CD14-positive monocyte (primary cell): ENCODE measurements at places on chromosomes 3 and 15.

- no peaks in the 10 kb centered on the region for H3K4me1 ChIP-seq
- DNase-seq: no peak
- no peaks in the 10 kb centered on the region for H3K27me3 ChIP-seq
- H3K27ac ChIP-seq: no peak overlapping the region
Measured at GRCh38 chr15:89642106-89642505, 13.2 kb downstream of the KIF7 start.

GRCh38 chr3:44762170-44762677 is 630 bp downstream of the KIF15 start:
- H3K36me3 ChIP-seq: peaks cover 38% of the 10 kb centered on the region
- DNase-seq: no peak
- H3K27ac ChIP-seq: no peak overlapping the region
- no peaks in the 10 kb centered on the region for H3K27me3 ChIP-seq

GRCh38 chr3:96814651-96815567 is 515 bp downstream of the EPHA6 start:
- no peak overlapping the region for H3K4me3 ChIP-seq
- no peak for DNase-seq
- H3K36me3 ChIP-seq: no peaks in the 10 kb centered on the region
- H3K4me1 ChIP-seq: peaks cover 4% of the 10 kb centered on the region
- H3K27me3 ChIP-seq: peaks cover 28% of the 10 kb centered on the region

DNA sequence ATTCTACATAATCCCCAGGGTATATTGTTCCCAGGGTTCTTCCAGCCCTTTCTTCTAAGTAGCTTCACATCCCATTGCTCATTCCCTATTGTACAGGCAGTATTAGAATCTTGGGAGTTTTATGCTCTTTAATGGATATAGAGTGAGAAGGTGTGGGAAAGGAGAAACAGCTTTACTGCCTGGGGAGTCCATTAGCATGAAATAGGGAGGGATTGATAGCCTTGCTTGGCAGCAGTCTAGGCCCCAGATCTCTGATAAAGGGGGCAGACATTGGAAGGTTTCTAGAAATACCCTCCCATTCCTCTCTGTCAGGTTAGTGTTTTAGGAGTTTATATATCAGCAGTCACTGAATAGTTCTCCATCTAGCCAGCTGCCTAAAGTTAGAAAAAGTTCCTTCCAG is 334.3 kb downstream of the UNC13C start:
- H3K36me3 ChIP-seq: no peaks in the 10 kb centered on the region
- no peaks in the 10 kb centered on the region for H3K4me1 ChIP-seq
- H3K27me3 ChIP-seq: no peaks in the 10 kb centered on the region
- H3K27ac ChIP-seq: no peak overlapping the region

DNA sequence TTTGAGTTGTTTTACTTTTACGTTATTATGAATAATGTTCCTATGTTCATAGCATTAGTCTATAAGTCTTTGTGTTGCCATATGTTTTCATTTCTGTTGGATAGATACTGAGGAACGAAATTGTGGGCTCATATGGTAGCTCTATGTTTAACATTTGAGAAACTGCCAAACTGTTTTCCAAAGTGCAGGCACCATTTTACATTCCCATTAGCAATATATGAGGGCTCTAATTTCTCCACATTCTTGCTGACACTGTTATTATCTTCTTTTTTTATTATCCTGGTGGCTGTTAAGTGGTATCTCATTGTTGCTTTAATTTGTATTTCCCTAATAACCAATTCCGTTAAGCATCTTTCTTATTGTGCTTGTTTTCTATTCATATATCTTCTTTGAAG is 1.8 kb upstream of the PIK3R4 start:
- H3K4me3 ChIP-seq: peak overlapping the region; percentile 86
- no peaks in the 10 kb centered on the region for H3K27me3 ChIP-seq
- peaks cover 14% of the 10 kb centered on the region for H3K4me1 ChIP-seq
- H3K36me3 ChIP-seq: no peaks in the 10 kb centered on the region
- DNase-seq: no peak

GRCh38 chr15:39242345-39242744 is 338.5 kb upstream of the THBS1 start:
- H3K27me3 ChIP-seq: no peaks in the 10 kb centered on the region
- no peak for DNase-seq
- H3K4me1 ChIP-seq: no peaks in the 10 kb centered on the region
- H3K36me3 ChIP-seq: no peaks in the 10 kb centered on the region
- no peak overlapping the region for H3K4me3 ChIP-seq

DNA sequence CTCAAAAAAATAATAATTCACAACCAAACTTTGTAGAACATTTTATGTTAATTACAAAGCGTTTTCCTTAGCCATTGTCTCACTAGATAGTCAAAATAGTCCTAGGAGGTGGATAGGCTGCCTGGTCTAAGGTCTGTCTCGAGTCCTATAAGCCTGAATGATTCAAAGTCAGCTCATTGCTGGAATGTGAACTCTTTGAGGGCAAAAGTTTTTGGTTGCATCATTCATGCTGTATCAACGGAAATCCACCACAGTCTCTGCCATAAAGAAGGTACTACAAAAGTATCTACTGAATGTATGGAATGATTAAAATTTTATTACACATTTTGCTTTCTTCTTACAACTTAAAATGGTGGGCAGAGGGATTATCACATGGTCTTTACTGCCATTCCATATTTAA is 387.3 kb upstream of the RARB start:
- no peak for DNase-seq
- H3K36me3 ChIP-seq: no peaks in the 10 kb centered on the region
- H3K4me3 ChIP-seq: no peak overlapping the region
- no peak overlapping the region for H3K27ac ChIP-seq
- H3K27me3 ChIP-seq: no peaks in the 10 kb centered on the region

DNA sequence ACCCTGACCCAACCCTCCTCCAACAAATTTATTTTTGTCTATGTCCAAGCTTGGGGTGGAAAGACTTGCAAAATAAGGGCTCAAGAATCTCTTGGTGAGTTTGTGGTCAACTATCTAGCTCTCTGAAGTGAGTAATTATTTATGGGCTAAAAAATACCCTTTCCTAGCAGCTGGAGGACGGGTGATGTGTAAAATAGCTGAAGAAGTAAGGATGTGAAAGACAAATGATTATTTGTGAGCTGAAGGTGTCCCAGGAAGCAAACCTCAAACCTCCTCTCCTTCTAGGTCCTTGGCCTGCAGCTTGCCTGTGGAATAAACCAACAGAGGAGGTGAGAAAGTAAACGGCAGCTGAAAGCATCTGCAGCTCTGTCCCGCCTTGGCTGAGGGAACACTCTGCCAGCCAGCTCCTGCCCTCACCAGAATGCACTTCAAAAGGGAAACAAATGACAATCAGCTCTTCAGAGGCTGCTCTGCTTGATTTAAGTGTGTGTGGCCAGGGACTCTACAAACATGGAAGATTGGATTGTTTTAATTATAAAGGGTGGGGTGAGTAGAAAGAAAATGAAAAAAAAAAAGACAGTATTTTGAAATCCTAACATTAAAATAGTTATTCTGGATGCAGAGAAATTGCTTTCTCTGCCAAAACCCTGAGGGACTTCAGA is 60.3 kb downstream of the TM4SF4 start:
- H3K27me3 ChIP-seq: peaks cover 4% of the 10 kb centered on the region
- no peak for DNase-seq
- H3K4me3 ChIP-seq: no peak overlapping the region
- peaks cover 6% of the 10 kb centered on the region for H3K4me1 ChIP-seq

DNA sequence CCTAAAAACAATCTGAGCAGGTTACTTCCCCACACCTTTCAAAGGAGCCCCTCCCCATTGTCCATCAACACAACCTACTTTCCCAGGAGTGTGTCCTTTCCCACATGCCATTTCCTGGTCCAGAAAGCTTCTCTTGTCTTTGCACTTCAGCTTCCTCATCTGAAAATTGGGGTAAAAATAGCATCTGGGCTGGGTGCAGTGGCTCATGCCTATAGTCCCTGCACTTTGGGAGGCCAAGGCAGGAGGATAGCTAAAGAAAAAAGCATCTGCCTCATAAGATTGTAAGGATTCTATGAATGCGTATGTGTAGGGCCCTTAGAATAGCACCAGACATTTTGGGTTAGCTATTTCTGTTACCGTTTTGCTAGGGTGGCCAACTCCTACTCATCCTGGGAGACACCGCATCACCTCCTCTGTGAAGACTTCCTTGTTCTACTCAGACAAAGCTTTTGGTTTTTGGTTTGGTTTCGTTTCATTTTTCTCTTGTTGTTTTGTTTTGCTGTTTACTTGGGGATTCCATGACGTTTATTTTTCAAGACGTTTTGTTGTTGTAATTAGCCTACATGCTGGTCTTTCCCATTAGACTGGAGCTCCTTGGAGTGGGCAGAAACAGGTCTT is 224.4 kb upstream of the TLE3 start:
- no peak overlapping the region for H3K27ac ChIP-seq
- H3K27me3 ChIP-seq: no peaks in the 10 kb centered on the region
- peaks cover 46% of the 10 kb centered on the region for H3K4me1 ChIP-seq
- no peak overlapping the region for H3K4me3 ChIP-seq

GRCh38 chr3:157311633-157312375 is 124.8 kb upstream of the PTX3 start:
- H3K27ac ChIP-seq: no peak overlapping the region
- no peak for DNase-seq
- H3K4me1 ChIP-seq: no peaks in the 10 kb centered on the region
- no peaks in the 10 kb centered on the region for H3K36me3 ChIP-seq

GRCh38 chr3:9918261-9919038 is 1.6 kb downstream of the IL17RC start:
- no peaks in the 10 kb centered on the region for H3K36me3 ChIP-seq
- no peak overlapping the region for H3K27ac ChIP-seq
- no peaks in the 10 kb centered on the region for H3K27me3 ChIP-seq
- peaks cover 25% of the 10 kb centered on the region for H3K4me1 ChIP-seq

DNA sequence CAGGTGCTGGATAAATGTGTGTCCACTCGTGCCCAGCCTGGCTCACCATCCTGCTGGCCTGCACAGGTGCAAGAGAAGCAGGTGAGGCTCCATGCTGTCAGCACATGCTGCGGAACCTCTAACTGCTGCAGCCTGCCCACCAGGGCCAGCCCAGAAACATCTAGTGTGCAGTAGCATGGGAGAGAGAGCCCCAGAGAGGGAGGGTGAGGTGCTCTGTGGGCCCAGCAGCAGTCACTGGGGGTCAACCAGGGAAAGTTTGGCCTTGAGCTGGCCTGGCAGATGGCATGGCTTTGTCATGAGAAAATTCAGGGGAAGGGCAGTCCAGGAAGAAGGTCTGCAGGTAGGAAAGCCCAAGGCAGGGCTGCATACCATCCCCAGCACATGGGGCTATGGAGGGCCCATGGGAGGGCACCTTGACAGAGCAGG is 18.2 kb upstream of the PRR23E start:
- H3K4me1 ChIP-seq: no peaks in the 10 kb centered on the region
- no peak overlapping the region for H3K4me3 ChIP-seq
- H3K36me3 ChIP-seq: no peaks in the 10 kb centered on the region
- H3K27me3 ChIP-seq: no peaks in the 10 kb centered on the region

DNA sequence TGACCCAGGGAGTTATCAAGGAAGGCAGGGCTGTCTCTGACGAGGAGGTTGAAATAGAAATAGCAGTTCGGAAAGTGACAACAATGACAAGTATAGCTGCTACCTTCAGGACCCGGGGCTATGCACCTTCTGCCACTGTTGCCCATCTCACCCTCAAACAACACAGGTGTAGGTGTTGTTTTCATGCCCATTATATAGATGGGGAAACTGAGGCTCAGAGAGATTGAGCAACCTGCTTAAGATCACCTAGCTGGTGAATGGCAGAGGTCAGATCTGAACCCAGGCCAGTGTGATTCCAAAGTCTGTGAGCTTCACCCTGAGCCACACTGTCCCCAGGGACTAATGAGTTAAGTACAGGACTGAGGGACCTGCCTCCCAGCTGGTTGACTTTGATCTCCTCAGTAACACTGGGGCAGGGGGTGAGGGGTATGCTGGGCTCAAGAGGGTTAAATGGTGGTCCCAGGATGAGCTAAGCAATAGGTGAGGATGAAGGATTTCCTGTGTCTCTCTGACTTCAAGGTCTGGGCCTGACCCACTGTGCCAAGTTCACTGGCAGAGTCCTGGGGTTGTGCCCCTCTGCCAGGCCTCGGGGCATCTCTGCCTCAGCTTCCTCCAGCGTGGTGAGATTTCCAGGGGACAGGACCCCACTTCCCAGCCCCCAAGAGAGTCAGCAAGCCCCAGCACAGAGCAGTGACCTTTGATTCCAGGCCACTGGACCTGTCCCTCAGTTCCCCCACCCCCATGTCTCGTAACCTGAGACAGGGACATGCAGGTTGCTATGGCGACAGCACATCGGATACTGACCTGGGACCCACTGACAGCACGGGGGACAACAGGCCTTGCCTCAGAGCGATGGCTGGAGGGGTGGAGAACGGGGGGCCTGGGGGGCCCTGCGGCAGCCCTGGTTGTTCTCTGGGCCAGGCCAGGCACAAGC is 35.0 kb downstream of the ATP2B2 start:
- no peak for DNase-seq
- H3K27ac ChIP-seq: no peak overlapping the region
- H3K27me3 ChIP-seq: no peaks in the 10 kb centered on the region
- no peaks in the 10 kb centered on the region for H3K4me1 ChIP-seq
- H3K4me3 ChIP-seq: no peak overlapping the region

GRCh38 chr15:87752250-87752951 is 504.1 kb downstream of the NTRK3 start:
- no peaks in the 10 kb centered on the region for H3K27me3 ChIP-seq
- peaks cover 15% of the 10 kb centered on the region for H3K4me1 ChIP-seq
- no peak overlapping the region for H3K4me3 ChIP-seq
- DNase-seq: peak; percentile 9
- H3K36me3 ChIP-seq: no peaks in the 10 kb centered on the region
- no peak overlapping the region for H3K27ac ChIP-seq

GRCh38 chr15:27670486-27671209 is 428.5 kb downstream of the OCA2 start:
- no peaks in the 10 kb centered on the region for H3K36me3 ChIP-seq
- no peak overlapping the region for H3K27ac ChIP-seq
- DNase-seq: no peak
- no peak overlapping the region for H3K4me3 ChIP-seq

GRCh38 chr15:69668039-69668705 is 215.6 kb downstream of the RPLP1 start:
- H3K36me3 ChIP-seq: no peaks in the 10 kb centered on the region
- H3K27me3 ChIP-seq: no peaks in the 10 kb centered on the region
- H3K4me3 ChIP-seq: peak overlapping the region; percentile 2
- peak overlapping the region; percentile 99 for H3K27ac ChIP-seq
- peak; percentile 75 for DNase-seq

DNA sequence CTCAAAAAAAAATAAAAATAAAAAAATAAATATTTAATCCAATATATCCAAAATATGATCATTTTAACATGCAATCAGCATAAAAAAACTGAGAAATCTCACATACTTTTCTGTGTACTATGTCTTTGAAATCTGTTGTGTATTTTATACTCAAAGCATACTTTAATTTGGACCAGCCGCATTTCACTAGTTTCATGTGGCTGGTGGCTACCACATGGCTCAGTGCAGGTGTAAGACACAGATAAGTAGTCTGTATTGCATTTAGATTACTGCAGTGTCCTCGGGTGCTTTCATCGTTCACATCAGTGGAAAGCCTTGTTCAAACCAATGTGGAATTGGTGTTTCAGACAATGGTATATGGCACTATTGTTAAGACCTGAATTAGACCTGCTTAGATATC is 11.0 kb downstream of the CRTC3 start:
- no peak overlapping the region for H3K27ac ChIP-seq
- H3K27me3 ChIP-seq: no peaks in the 10 kb centered on the region
- H3K36me3 ChIP-seq: peaks cover 48% of the 10 kb centered on the region
- no peak for DNase-seq

GRCh38 chr3:155648013-155648591 is 96.8 kb downstream of the PLCH1 start:
- no peak overlapping the region for H3K4me3 ChIP-seq
- H3K36me3 ChIP-seq: no peaks in the 10 kb centered on the region
- no peak for DNase-seq
- H3K4me1 ChIP-seq: no peaks in the 10 kb centered on the region
- H3K27ac ChIP-seq: no peak overlapping the region
